ENCODE measurements at places on chromosomes 13 and 19. TPM values are rescaled to one million over a fixed set of nuclear protein-coding genes. Genes with fewer than 3 reads are reported as not detected.

APLP1 gene
- total RNA-seq: 2.4 TPM

LYPD5 gene
- total RNA-seq: 0.42 TPM

MIA gene
- 0.56 TPM for total RNA-seq

GRCh38 chr19:55605207-55605636, 225 bp upstream of the ZNF865 start:
- DNase-seq: peak; percentile 100

- DNase-seq: no peak
Observed at GRCh38 chr13:47252627-47253026, 355.8 kb upstream of the HTR2A start.

LGI4 gene
- total RNA-seq: 0.07 TPM

MBD3L2 gene
- not detected for total RNA-seq
